ENCODE measurements at places on chromosomes 1 and 21. TPM values are rescaled to one million over a fixed set of nuclear protein-coding genes. Genes with fewer than 3 reads are reported as not detected.
A peak's percentile ranks its signal among the peaks of the same experiment; 100 is the strongest.

GRCh38 chr1:51073456-51073855 lies 28.6 kb upstream of the C1orf185 start:
- no peaks in the 10 kb centered on the region for H3K27me3 ChIP-seq
- no peaks in the 10 kb centered on the region for H3K4me1 ChIP-seq
- no peak overlapping the region for H3K27ac ChIP-seq
- no peak overlapping the region for H3K4me3 ChIP-seq

Gene SV2A
- 44.4 TPM for total RNA-seq

GRCh38 chr1:38114241-38115026 lies 67.8 kb upstream of the POU3F1 start:
- no peak overlapping the region for H3K27ac ChIP-seq
- no peaks in the 10 kb centered on the region for H3K4me1 ChIP-seq
- H3K36me3 ChIP-seq, result no peaks in the 10 kb centered on the region

Gene LYST
- 0.57 TPM for total RNA-seq

Gene MAP3K21
- total RNA-seq, result 11.6 TPM

GRCh38 chr1:9420835-9421532 lies 118.3 kb upstream of the SLC25A33 start:
- no peak overlapping the region for H3K4me3 ChIP-seq
- H3K27me3 ChIP-seq, result no peaks in the 10 kb centered on the region
- no peak for DNase-seq
- no peak overlapping the region for H3K27ac ChIP-seq
- no peaks in the 10 kb centered on the region for H3K36me3 ChIP-seq
- no peaks in the 10 kb centered on the region for H3K4me1 ChIP-seq

DNA sequence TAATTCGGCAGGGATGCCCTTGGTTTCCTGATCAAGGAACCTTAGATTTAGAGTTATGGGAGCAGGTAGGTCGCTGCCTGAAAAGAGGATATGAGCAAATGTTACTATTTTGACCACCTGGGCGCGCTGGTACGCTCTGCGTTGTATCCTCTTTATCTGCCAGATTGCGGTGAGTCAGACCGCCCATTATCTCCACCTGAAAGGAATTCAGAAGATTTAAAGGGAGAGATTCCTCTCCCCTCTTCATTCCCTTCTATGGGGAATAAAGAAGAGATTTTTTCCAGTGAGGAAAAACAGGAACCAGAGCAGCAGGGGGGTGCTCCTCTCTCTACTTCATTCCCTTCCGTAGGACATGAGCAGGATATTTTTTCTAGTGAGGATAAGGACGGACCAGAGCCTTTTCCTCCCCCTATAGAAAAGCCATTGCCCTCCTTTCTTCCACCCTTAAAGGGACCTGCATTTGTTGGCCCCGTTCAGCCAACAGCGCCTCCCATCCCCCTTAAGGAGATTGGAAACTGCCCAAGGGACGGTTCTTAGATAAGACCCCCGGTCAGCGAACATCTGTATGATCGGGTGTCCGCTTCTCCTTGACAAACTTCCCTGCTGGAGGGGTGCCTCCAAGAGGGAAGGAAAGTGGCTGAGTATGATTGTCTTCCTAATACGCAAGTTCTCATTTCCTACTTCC lies 34.1 kb downstream of the CLCA1 start:
- peak overlapping the region; percentile 87 for H3K4me3 ChIP-seq
- no peaks in the 10 kb centered on the region for H3K27me3 ChIP-seq
- H3K36me3 ChIP-seq, result no peaks in the 10 kb centered on the region
- H3K4me1 ChIP-seq, result peaks cover 2% of the 10 kb centered on the region
- H3K27ac ChIP-seq, result peak overlapping the region; percentile 97
- DNase-seq, result peak; percentile 90

- H3K4me3 ChIP-seq, result no peak overlapping the region
- H3K27ac ChIP-seq, result no peak overlapping the region
- no peaks in the 10 kb centered on the region for H3K4me1 ChIP-seq
- H3K27me3 ChIP-seq, result no peaks in the 10 kb centered on the region
These were observed 213.8 kb downstream of the PLA2G4A start for GRCh38 chr1:187042538-187042937.

- H3K27me3 ChIP-seq, result no peaks in the 10 kb centered on the region
- H3K4me1 ChIP-seq, result no peaks in the 10 kb centered on the region
- H3K4me3 ChIP-seq, result no peak overlapping the region
- H3K27ac ChIP-seq, result no peak overlapping the region
These were observed 9.7 kb upstream of the PKNOX1 start for GRCh38 chr21:42964546-42965210.

- DNase-seq, result peak; percentile 53
- no peak overlapping the region for H3K4me3 ChIP-seq
- H3K36me3 ChIP-seq, result no peaks in the 10 kb centered on the region
- no peak overlapping the region for H3K27ac ChIP-seq
These were observed 90.1 kb downstream of the TENT5C start for GRCh38 chr1:117695796-117696490.

Measured in H9 (cell line).